Activated T-cell treated with anti-CD3 and anti-CD28 coated beads, Interleukin-2, amount 50 U/mL, for 1 hour (primary cell): ENCODE measurements at places on chromosomes 11 and 22.

DNA sequence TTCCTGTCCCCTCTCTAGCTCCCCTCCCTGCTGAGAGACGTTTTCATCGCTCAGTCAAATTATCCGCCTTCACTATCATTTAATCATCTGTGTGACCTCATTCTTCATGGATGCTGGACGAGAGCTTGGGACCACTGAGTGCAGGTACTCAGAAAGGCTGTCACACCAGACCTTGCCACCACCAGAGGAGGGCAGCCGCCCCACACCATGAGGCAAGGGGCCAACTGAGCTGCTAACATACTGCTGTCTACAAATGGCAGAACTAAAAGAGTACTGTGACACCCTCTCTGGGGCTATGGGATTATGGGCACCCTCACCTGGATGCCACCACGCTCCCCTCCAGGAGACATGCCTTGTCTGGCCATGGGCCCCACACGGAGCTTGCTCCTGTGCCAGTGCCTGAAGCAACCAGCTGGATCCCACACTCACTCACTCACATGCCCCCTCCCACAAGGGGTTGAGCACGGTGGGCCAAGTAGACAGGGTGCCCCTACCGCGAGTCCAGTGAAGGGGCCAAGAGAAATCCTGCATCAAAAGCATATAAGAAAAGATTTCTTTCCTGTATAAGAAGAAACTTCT is 670.0 kb upstream of the CCDC90B start:
- no peak for DNase-seq

DNA sequence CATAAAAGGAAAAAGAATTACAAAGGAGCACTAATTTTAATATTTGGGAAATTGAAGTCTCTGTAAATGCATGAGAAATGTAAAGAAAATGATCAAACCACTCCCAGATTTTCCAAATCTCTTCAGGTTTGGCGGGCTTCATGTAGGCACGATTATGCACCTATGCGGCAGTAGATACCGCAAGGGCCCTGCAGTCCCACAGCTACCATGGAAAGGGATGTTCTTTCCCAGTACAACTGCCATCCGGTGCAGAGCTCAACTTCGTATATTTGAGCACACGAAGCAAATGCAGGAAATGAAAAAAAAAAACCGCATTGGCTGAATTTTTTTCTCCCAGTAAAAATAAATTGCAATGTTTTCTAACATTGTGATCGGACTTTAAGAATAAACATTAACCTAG is 1.4 kb downstream of the SLC17A6 start:
- DNase-seq, result no peak

- no peak for DNase-seq
Measured at GRCh38 chr11:109062871-109063270, 359.1 kb upstream of the C11orf87 start.

DNA sequence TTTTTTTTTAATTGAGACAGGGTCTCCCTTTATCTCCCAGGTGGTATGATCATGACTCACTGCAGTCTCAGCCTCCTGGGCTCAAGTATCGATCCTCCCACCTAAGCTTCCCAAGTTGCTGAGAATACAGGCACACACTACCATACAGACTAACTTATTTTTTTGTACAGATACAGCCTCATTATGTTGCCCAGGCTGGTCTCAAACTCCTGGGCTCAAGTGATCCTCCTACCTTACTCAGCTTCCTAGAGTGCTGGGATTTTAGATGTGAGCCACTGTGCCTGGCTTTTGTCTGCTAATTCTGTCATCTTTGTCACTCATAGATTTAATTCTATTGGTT is 43.5 kb downstream of the CBL start:
- no peak for DNase-seq

- no peak for DNase-seq
Measured at GRCh38 chr22:36204632-36205015, 3.0 kb upstream of the APOL4 start.

- DNase-seq, result no peak
Measured at GRCh38 chr11:3111466-3111865, 53.6 kb downstream of the OSBPL5 start.

DNA sequence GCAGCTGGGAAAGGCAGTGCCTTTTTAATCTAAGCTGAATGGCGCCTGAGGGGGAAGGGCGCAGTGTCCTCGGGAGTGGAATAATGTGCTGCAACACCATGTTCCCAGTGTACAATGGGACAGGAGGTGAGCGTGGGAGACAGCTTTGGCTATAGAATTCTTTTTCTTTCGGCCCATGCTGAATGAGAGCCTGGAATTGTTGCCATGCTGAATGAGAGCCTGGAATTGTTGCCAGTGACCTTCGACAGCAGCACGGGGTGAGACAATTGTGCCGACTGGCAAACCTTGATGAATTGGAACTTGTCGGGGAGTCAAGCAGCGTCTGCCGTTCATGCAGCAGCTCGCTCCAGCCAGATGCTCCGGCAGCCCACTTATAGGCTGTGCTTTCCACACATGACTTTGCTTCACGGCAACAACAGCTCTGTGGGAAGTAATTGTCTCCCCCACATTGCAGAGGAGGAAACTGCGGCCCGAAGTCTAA is 141.4 kb upstream of the E2F8 start:
- no peak for DNase-seq

DNA sequence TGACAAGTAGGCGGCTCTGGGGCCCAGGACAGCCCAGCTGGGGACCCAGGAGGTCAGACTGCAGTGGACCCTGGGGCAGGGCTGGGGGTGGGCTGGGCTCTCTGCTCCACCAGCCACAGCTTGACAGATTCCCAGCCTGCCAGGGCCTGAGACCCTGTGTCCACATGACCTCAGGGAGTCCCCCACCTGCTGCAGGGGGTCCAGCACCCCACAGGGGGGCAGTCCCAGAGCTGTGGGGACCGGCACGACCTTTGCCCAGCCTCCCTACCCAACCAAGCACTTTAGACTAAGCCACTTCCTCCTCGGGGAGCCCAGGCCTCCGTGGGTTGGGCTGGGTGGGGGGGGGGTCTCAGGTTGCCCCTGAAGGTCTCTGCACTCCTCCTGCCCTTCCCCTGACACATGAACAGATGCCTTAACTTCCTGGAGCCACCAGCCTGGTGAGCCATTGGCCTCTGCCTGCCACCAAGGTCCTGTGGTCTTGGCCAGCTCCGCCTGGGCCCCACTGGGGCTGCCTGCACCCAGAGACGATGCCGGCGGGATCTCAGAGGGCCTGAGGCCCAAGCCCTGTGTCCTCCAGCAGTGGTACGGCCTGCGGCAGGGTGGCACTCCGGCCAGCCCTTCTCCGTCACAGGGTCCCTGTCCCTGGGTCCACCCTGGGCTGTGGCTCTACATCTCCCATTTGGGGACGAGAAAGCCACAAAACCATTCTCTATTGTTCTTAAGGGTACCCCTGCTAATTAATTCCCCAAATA is 3.4 kb downstream of the CCDC188 start:
- DNase-seq, result no peak

- no peak for DNase-seq
Measured at GRCh38 chr11:102473543-102473942, 21.0 kb upstream of the TMEM123 start.

DNA sequence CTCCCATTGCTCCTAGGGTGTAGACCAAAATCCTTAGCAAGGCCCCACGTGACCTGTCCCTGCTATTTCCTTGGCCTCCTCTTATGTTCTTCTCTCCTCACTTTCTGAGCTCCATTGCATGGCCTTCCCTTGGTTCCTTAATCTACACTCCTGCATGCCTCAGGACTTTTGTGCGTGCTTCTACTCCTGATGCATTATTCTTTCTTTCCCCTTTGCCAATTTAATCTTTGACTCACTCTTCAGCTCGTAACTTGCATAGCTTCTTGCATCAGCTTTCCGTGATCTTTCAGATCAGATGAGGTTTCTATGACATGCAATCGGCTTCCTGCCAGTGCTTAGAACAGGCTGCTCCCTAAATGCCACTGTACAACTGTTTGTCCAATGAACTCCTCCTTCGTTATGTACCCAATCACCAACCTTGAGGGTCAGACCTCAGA is 261.6 kb upstream of the CADM1 start:
- no peak for DNase-seq

DNA sequence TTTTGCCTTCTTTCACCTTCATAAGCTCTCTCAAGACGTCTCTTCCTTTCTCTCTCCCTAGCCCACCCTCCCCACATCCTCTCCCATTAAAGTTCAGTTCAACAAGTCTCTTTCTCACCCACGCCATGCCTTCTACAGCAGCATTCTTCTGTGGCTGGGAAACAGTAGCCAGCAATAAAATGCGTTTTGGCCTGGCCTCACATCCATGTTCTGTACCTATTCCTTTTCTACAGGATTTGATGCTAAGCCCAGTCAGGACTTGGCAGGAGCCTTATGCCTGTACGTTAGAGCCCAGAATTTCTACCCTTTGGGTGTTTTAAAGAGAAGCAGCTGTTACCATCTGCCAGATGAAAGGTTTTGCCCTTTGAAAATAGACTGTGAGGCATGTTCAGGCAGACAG is 7.1 kb upstream of the CD44 start:
- no peak for DNase-seq

DNA sequence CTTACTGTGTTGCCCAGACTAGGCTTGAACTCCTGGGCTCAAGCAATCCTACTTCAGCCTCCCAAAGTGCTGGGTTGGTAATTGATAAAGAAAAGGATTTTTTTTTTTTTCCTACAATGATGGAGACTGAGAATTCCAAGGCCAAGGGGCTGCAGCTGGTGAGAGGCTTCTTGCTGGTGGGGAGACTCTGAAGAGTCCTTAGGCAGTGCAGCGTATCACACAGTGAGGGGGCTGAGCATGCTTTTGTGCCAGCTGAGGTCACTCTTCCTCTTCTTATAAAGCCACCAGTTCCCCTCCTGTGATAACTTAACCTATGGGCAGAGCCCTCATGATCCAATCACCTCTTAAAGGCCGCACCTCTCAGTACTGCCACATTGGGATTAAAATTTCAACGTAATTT is 28.2 kb upstream of the CCDC81 start:
- no peak for DNase-seq

GRCh38 chr11:83249972-83250593 is 36.1 kb downstream of the CCDC90B start:
- DNase-seq, result no peak

GRCh38 chr11:14334893-14335292 is 24.1 kb downstream of the RRAS2 start:
- no peak for DNase-seq

DNA sequence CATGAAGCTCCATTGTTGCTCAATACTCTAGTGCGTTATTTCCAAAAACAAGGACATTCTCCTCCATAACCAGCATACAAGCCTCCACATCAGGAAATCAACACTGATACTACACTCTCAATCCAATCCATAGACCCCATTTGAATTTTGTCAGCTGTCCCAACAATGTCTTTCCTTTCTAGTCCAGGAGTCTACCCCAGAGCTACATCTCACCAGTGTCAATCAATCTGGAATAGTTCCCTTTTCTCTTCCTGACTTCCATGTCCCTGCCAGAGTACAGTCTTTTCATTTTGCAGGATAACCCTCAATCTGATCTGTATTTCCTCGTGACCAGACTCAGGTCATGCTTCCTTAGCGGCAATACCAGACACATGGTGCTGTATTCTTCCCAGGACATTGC is 43.0 kb downstream of the TCF20 start:
- DNase-seq, result no peak

DNA sequence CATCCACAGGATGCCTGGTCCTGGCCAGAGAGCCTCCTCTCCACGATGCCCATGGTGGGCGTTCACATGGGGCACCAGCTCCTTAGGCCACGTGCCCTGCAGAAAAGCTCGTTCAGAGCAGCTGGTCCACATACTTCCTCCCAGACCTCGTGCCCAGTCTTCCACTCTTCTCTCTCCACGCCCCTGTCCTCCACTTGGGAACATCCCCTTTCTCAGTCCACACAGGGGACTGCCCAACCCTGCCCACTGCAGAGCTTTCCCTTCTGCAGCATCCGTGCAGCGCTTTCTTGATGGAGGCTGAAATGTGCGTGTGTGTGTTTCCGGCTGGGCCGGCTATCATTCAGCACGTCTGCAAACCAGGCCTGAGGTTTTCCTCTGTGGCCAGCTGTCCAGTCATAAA is 11.3 kb downstream of the TPCN2 start:
- no peak for DNase-seq

- DNase-seq, result no peak
Measured at GRCh38 chr11:45217991-45218390, 68.2 kb downstream of the SYT13 start.

DNA sequence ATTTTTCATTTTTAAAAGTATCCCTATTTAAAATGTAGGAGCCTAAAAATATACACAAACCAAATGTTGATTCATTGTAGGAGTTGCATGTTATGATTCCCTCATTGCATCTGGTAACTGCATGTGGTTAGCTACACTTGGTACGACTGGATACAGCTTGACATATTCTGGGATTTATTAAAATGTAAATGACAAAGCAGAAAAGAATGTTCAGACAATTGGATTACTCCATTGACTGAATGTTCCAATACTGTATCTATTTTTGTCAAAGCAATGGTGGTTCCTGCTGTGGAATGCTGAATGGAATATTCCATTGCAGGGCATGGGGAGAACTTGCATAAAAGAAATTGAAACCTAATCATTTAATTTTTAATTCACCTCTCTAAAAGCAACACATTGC is 30.8 kb downstream of the BLID start:
- DNase-seq, result no peak

GRCh38 chr11:17719938-17720795 is 796 bp downstream of the MYOD1 start:
- DNase-seq, result no peak

GRCh38 chr11:65651589-65652510 is 10.9 kb downstream of the RELA start:
- peak; percentile 47 for DNase-seq
